Stomach (tissue), 19 donors: ENCODE measurements at places on chromosomes 7 and 10. TPM values are rescaled to one million over a fixed set of nuclear protein-coding genes. Genes with fewer than 3 reads are reported as not detected.

C7orf33 gene
- polyA plus RNA-seq: not detected

NFE2L3 gene
- 1.4 TPM for polyA plus RNA-seq

GPR37 gene
- 0.31 TPM for polyA plus RNA-seq

TRPV5 gene
- polyA plus RNA-seq: not detected

PAOX gene
- polyA plus RNA-seq: 6.8 TPM

ANKRD22 gene
- 37.9 TPM for polyA plus RNA-seq

STEAP2 gene
- 0.92 TPM for polyA plus RNA-seq

ASB4 gene
- polyA plus RNA-seq: 0.37 TPM

NSUN6 gene
- polyA plus RNA-seq: 3.7 TPM

PANK1 gene
- polyA plus RNA-seq: 4.6 TPM

CNTNAP2 gene
- 0.19 TPM for polyA plus RNA-seq

PNLIPRP3 gene
- not detected for polyA plus RNA-seq

TRIL gene
- polyA plus RNA-seq: 0.92 TPM

SPDYE6 gene
- not detected for polyA plus RNA-seq

LIPF gene
- 36,465 TPM for polyA plus RNA-seq

TRIM74 gene
- polyA plus RNA-seq: 14.1 TPM

LIPA gene
- polyA plus RNA-seq: 22.8 TPM

SPRN gene
- 5.2 TPM for polyA plus RNA-seq

ARHGAP12 gene
- 16.6 TPM for polyA plus RNA-seq

CYP2W1 gene
- polyA plus RNA-seq: 0.31 TPM
